Inflammatory macrophage (primary cell): ENCODE measurements at places on chromosomes 6 and 20.

DNA sequence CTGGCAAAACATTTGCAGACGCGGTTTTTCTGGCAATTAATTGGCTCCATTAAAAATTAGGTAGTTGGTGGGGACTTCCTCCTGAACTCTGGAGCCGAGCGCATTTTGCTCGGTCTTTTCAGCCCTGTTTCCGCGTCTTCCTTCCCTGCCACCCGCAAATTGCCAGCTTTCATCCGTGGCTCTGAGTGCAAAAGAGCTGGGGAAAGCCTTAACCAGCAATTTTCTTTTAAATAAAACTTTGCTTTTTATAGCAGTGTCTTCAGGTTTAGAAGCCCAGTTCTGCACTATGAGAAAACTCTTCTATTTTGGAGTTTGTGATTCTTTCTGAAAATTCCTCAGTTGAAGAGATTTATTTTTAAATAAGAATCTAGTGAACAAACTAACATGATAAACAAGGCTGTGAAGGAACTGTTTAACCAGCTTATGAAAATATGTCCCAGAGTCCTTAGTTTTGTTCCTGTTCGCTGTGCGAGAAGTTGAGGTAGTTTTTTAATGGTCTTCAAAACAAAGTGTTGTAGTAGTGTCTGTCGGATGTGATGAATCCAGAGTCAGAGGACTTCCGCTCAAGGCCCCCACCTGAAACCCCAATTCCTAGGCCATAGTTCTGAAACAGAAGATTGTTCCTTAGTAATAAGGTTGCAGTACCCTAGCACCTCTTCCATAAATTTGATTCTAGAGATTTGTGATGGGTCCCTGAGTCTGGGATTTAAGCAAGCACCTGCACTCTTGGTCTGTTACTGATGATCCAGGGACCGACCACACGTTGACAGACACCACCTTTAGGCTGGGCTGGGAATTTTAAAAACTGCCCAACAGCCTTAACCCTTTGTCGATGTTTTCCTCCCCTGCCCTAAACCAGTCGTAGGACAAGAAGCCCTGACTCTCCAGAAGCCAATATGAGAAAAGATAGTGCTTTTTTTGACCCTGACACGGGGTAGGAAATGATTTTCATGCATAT lies 950 bp downstream of the KCTD20 start:
- peak; percentile 40 for DNase-seq

- DNase-seq = no peak
These were observed 36.1 kb downstream of the SLC22A2 start for GRCh38 chr6:160222491-160222890.

DNA sequence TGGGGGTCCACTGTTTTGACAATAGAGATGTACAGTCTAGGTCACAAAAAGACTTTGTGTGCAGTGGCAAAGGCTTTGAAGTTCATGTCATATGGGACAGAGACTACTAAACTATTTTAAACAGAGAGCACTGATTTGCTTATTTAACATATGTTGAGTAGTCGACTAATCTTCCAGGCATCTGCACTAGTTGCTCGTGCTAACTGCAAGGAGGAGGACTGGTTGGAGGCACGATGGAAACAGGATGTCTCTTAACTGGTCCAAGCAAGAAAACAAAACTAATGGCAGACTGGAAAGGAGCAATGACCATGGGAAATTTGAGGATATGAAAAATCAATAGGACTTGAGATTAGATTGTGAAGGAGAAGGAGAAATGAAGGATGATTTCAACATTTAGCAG lies 28.5 kb upstream of the ERVFRD-1 start:
- DNase-seq = no peak

- no peak for DNase-seq
These were observed 246.7 kb upstream of the AFDN start for GRCh38 chr6:167579806-167580618.

GRCh38 chr6:159620947-159621346 lies 72.1 kb downstream of the SOD2 start:
- DNase-seq = no peak

DNA sequence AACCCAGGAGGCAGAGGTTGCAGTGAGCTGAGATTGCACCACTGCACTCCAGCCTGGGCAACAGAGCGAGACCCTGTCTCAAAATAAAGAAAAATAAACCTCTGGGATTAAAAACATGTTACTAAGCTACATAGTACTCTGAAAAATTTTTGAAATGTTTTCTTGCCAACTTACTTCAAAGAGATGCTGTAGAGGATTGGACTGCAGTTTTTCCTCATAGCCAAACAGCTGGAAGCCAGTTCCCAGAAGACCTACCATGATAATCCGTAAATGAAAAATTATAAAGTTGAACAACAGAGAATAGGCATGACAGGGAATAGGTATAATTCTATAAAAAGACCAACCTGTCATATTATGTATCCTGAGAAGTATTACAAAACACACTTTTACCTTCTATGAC lies 48.0 kb downstream of the RARS2 start:
- no peak for DNase-seq

DNA sequence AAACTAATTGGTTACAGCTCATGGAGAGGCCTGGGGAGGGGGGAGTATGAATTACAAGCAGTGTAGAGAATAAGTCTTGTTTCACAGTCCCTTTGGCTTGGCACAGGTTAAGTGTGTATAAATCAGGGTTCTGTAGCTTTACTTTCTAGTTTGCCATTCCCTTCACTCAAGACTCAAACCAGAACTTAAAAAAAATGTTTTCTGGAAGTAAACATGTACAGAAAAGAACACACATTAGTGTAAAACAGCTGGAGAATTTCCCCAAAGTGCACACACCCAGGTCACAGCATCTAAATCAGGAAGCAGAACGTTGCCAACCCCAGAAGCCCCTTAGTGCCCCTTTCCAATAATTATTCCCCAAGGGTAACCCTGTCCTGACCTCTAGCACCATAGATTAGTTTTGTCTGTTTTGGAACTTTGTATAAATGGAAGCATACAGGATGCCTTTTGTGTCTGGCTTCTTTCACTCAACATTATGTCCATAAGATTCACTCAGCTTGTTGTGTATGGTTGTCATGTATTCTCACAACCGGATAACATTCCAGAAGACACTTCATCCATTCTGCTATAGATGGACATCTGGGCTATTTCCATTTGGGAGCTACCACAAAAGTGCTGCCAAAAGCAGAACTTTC lies 33.7 kb upstream of the SCUBE3 start:
- DNase-seq = no peak

DNA sequence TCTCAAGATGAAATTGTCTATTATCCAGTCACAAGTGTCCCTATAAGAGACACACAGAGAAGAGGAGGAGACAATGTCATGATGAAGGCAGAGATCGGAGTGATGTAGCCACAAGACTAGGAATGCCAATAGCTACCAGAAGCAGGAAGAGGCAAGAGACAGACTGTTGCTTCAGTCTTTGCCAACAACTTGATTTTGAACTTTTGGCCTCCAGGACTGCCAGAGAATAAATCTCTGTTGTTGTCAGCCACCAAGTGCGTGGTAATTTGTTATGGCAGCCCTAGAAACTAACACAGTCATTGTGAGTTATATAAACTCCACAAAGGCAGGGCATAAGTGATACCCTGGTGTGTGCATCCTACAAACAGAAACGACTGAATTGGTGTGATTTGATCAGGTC lies 517.0 kb downstream of the BTBD3 start:
- no peak for DNase-seq

- no peak for DNase-seq
These were observed 587 bp downstream of the IP6K3 start for GRCh38 chr6:33746036-33746600.

DNA sequence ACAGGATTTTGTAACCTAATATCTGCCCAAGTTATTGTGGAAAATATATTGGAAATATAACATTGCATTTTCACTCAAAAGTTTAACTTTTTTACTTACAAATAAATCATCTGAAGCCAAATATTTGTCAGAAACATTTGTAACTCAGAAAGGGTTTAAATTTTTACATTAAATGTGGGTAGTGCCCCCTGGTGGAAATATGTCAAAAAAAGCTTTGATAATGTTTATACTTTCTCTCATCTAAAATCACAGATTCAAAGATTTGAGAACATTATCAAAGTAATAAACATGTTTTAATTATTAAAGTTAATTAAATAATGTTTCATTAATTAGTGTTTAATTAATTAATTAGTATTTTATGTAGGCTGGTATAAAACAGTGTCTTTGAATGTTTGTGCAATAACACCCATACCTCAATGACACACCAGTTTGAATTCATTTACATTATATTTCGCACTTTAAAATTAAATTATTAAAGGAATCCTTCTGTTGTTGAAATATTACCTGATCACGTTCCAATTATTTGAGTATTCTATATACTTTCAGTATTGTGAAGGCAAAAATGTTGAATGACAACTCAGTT lies 320.1 kb upstream of the FKBP1C start:
- DNase-seq = peak; percentile 7

- DNase-seq = peak; percentile 67
These were observed 85.4 kb downstream of the HFE start for GRCh38 chr6:26172608-26172968.

DNA sequence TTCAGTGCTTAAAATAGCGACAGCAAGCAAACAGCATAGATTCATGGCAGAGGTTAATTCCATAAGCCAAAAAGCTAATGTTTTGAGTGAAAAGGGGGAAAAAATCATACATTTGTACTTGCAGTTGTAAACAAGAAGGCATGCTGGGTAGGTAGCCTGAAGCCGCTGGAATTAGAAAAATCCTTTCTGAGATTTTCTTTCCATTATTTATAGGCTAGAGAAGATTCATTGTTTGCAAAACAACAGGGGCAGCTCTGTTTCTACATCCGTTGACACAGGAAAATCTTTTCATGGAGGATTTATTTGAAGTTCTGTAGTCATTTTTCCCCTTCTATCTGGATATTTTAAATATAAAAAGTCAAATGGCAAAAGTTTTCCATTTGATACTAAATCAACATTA lies 843.9 kb downstream of the QKI start:
- DNase-seq = no peak

- no peak for DNase-seq
These were observed 62.8 kb downstream of the TCP11 start for GRCh38 chr6:35078226-35078850.

GRCh38 chr6:35343835-35344550 lies 1.6 kb downstream of the PPARD start:
- DNase-seq = no peak

DNA sequence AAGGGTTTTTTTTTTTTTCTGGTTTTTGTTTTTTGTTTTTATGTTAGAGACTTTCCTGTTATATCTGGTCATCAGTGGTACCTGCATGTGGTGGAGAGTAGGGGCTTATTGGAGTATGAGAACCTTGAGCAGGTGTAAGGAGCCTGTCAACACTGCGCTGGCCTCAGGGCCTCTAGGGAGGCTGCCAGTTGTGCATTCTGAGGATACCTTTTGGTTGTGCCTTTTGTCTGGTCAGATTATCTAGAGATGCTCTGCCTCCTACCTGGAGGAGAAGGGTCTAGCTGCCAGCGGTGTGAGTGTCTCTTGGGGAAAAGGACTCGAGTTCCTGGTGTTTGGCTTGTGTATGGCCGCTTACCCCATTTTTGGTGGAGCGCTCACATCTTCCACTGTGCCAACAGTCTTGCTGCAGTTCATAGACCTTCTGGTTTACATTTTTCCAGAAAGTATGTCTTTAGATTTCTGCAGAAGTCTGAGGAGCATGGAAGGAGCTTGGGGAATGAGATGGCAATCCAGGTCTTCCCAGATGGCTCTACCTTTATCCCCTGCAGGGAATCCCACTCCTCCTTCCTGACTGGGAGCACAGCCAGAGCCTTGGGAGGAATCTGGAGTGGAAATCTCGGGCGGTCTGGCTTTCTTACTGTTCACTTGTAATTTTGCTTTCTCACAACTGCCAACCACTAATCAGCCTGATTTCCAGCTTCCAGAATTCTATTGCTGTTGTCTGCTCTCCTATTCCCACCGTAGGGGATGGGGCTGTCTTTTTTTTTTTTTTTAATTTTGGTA lies 49.9 kb downstream of the PTPN1 start:
- DNase-seq = no peak

DNA sequence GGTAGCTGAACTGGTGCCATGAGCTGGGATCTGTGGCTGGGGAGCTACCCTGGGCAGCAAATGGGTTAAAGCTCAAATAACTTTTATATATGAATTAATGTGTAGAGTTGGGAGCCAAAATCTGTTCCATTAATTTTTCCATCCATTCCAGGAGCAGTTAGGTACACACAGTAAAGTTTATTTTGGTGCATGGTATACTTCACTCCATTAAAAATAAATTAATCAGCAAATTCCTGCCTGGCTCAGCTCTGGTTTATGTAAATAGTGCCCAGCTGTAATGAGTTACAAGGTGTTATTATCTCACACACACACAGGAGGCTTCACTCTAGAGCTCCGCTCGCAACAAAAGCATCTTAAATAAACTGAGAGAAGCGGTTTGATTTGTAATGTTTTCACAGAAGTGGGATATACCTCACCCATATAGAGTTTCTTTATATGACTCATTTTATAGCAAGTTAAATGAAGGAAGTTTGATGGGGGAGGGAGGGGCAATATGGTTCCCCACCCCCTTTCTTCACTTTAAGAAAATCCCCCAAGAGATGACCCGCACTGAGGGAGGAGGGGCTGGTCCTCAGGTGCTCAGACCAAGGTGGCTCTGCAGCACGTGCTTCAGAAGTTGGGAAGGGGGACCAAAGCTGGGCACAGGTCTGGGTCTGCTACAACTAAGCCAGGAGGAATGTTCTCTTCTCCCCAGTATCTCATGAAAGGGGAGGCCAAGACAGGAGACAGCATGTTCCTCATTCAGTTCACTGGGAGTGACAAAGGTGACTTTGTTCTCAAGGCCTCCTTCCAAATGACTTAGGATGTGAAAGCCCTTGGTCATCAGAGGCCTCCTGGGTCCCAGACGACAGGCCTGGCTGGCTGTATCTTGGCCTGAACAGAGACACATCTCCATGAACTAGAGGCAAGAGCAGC lies 10.5 kb upstream of the FAM83C start:
- DNase-seq = no peak

- no peak for DNase-seq
These were observed 554.3 kb downstream of the EPHA7 start for GRCh38 chr6:92864966-92865555.

- DNase-seq = no peak
These were observed 43.5 kb downstream of the FAM184A start for GRCh38 chr6:119034827-119035458.

DNA sequence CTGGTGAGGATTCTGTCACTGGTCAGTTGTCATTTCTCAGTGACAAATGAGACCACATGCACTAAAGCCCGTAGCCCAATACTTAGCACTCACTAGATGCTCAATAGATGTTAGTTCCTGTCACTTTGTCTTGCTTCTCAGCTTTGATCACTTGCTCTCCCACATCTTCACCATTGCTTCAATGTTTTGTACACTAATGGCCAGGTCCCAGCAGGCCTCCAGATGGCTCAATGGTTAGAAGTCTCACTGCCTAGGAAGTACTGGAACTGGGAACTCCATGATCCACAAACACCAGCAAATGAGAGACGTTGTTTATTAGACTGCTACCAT lies 502.8 kb upstream of the JARID2 start:
- no peak for DNase-seq

DNA sequence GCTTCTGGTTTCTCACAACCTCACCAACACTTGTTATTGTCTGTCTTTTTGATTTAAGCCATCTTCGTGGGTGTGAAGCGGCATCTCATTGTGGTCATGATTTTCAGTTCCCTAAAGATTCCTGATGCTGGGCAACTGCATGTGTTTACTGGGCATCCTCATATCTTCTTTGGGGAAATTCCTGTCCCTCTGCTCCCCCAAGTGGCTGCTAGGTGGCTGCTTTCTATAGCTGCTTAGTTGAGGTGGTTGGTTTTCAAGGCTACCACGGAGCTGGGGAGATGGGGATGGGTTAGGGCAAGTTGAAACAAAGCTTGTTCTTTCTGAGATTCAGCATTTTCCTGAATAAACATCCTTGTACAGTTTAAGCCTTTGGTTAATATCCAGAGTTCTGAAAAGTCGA lies 403.9 kb upstream of the SULF2 start:
- peak; percentile 3 for DNase-seq

- DNase-seq = no peak
These were observed 1.2 kb upstream of the CD164 start for GRCh38 chr6:109383438-109383940.
